ENCODE measurements at places on chromosomes 7 and 10. TPM values are rescaled to one million over a fixed set of nuclear protein-coding genes. Genes with fewer than 3 reads are reported as not detected.

SPDYE16 gene
- total RNA-seq, result not detected

LIPJ gene
- not detected for total RNA-seq

SLC13A1 gene
- total RNA-seq, result not detected

PIP gene
- not detected for total RNA-seq

SLC26A5 gene
- total RNA-seq, result 0.40 TPM

GRCh38 chr7:23338863-23339262, 39.7 kb downstream of the MALSU1 start:
- H3K4me1 ChIP-seq, result no peaks in the 10 kb centered on the region
- H3K27me3 ChIP-seq, result no peaks in the 10 kb centered on the region

- H3K4me3 ChIP-seq, result no peak overlapping the region
- H3K27me3 ChIP-seq, result no peaks in the 10 kb centered on the region
- H3K27ac ChIP-seq, result no peak overlapping the region
- peaks cover 6% of the 10 kb centered on the region for H3K4me1 ChIP-seq
- no peak for DNase-seq
Observed at GRCh38 chr7:22998519-22998896, 15.4 kb downstream of the HYCC1 start.

DNA sequence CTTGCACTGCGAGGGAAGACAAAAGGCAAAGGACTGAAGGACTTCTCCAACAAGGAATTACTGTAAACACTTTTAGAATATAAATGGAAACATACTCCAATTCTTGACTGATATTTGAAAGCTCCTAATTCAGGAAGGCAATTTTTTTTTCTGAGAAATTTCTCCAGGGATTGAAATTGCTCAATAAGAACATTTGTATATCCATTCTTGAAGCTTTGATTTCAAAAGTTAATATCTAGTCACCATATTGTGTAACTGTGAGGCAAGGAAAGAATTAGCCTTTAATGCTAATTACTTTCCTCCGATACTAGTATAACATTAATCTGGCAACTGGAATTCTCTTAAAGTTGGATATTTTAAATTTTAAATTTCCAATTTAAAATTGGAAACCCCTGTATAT, 188.4 kb upstream of the COL1A2 start:
- no peak overlapping the region for H3K4me3 ChIP-seq
- H3K27me3 ChIP-seq, result no peaks in the 10 kb centered on the region
- DNase-seq, result no peak
- H3K4me1 ChIP-seq, result no peaks in the 10 kb centered on the region

- no peak overlapping the region for H3K27ac ChIP-seq
- no peaks in the 10 kb centered on the region for H3K27me3 ChIP-seq
- peaks cover 20% of the 10 kb centered on the region for H3K36me3 ChIP-seq
Observed at GRCh38 chr7:127718340-127718679, 66.3 kb downstream of the SND1 start.

GRCh38 chr10:71753091-71753959, 20.0 kb downstream of the VSIR start:
- H3K27ac ChIP-seq, result no peak overlapping the region
- DNase-seq, result no peak
- no peaks in the 10 kb centered on the region for H3K27me3 ChIP-seq
- no peaks in the 10 kb centered on the region for H3K36me3 ChIP-seq
- H3K4me1 ChIP-seq, result peaks cover 7% of the 10 kb centered on the region
- no peak overlapping the region for H3K4me3 ChIP-seq

GRCh38 chr7:106916679-106917078, 51.6 kb downstream of the PIK3CG start:
- no peak overlapping the region for H3K27ac ChIP-seq
- DNase-seq, result no peak
- H3K36me3 ChIP-seq, result no peaks in the 10 kb centered on the region
- no peak overlapping the region for H3K4me3 ChIP-seq
- no peaks in the 10 kb centered on the region for H3K27me3 ChIP-seq

- no peaks in the 10 kb centered on the region for H3K4me1 ChIP-seq
- no peak overlapping the region for H3K27ac ChIP-seq
- no peak overlapping the region for H3K4me3 ChIP-seq
- no peak for DNase-seq
Observed at GRCh38 chr7:77811516-77812289, 13.1 kb downstream of the PHTF2 start.

DNA sequence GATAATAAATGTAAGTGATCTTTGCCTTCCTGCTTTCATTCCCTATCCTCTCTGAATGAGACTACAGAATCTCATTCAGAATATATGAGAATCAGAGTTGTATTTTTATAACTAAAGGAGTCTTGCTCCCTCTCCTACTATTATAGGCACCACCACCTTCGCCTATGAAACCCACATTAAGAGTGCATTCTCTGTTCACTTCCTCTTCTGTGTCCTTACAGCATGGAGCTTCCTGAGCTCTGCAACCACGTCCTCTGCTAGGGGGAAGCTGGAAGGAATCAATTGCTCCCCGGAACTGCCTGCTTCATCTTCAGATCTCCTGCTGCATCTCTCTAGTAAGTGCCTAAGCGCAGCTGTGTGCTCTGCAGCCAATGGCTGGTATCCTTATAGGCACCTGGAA, 820.7 kb downstream of the GRID1 start:
- no peak for DNase-seq
- H3K4me1 ChIP-seq, result no peaks in the 10 kb centered on the region
- H3K36me3 ChIP-seq, result no peaks in the 10 kb centered on the region
- H3K4me3 ChIP-seq, result no peak overlapping the region
- H3K27ac ChIP-seq, result no peak overlapping the region

GRCh38 chr10:113443141-113443925, 109.5 kb upstream of the HABP2 start:
- no peaks in the 10 kb centered on the region for H3K27me3 ChIP-seq
- H3K4me3 ChIP-seq, result no peak overlapping the region
- no peaks in the 10 kb centered on the region for H3K36me3 ChIP-seq

- DNase-seq, result no peak
- H3K27ac ChIP-seq, result no peak overlapping the region
- H3K4me3 ChIP-seq, result no peak overlapping the region
Observed at GRCh38 chr7:34357946-34358345, 300.1 kb upstream of the NPSR1 start.

DNA sequence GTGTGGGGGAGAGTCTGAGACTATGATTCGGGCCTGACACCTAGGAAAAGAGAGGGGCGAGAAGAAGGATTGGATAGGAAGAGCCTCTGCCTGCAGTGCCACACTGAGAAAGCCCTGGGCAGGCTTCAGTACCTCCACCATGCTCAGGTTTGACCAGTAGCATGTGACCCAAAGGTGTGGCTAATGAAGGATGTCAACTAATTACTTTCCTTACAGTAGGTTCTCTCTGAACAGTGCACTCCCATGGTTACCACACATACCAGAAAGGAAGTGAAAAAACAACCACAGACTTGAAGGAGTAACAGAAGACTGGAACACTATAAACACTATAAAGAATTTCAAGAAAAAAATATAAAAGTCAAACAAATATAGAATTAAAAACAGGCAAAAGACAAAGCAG, 46.2 kb downstream of the SEM1 start:
- no peak overlapping the region for H3K4me3 ChIP-seq
- no peaks in the 10 kb centered on the region for H3K4me1 ChIP-seq
- H3K36me3 ChIP-seq, result no peaks in the 10 kb centered on the region
- H3K27ac ChIP-seq, result no peak overlapping the region
- H3K27me3 ChIP-seq, result no peaks in the 10 kb centered on the region
- DNase-seq, result no peak

- no peak overlapping the region for H3K4me3 ChIP-seq
- DNase-seq, result no peak
- H3K36me3 ChIP-seq, result no peaks in the 10 kb centered on the region
- 0 out of 2 replicates have a peak, but pooled peaks cover 4% of the 10 kb centered on the region for H3K4me1 ChIP-seq
- H3K27me3 ChIP-seq, result no peaks in the 10 kb centered on the region
Observed at GRCh38 chr10:80186364-80187012, 18.8 kb downstream of the ANXA11 start.

DNA sequence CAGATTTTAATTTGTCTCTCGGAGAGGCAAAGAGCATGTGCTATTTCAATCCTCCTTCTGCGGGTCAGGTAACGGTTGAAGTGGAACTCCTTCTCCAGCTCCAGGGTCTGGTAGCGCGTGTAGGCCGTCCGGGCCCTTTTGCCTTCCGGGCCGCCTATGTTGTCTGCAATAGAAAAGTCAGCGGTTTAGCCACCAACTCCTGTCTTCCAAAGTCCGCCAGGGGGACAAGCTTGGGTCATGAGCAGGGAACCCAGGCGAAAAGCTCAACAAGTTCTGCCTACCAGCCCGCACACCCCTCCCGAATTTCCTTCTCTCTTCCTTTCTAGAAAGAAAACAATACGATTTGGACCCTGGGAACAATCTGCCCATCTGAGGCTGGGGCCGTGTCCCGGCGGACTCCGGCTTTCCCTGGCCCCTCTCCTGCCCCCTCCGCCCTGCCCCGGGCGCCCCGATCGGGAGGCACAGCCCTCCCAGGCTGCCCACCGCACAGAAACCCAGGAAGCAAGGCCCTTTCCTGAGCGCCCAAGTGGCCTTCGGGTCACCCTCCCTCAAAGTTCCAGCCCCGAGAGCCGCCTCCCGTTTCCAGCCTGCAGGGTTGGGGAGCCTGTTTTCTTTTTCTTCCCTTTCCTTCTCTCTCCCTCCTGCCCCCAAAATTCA, 1.4 kb downstream of the HOXA5 start:
- peak overlapping the region; percentile 59 for H3K4me3 ChIP-seq
- H3K27me3 ChIP-seq, result peaks cover 97% of the 10 kb centered on the region
- no peaks in the 10 kb centered on the region for H3K36me3 ChIP-seq
- no peaks in the 10 kb centered on the region for H3K4me1 ChIP-seq

- H3K36me3 ChIP-seq, result no peaks in the 10 kb centered on the region
- H3K27ac ChIP-seq, result no peak overlapping the region
- H3K4me3 ChIP-seq, result no peak overlapping the region
- H3K27me3 ChIP-seq, result no peaks in the 10 kb centered on the region
Observed at GRCh38 chr10:79051766-79052165, 17.0 kb upstream of the ZMIZ1 start.

GRCh38 chr10:132790934-132791829, 5.2 kb upstream of the NKX6-2 start:
- H3K27ac ChIP-seq, result no peak overlapping the region
- H3K36me3 ChIP-seq, result no peaks in the 10 kb centered on the region
- H3K4me3 ChIP-seq, result no peak overlapping the region
- H3K27me3 ChIP-seq, result peaks cover 42% of the 10 kb centered on the region

Data from H1 (cell line).